NCI-H1105 (cell line): ENCODE measurements at places on chromosomes 4 and X.

DNA sequence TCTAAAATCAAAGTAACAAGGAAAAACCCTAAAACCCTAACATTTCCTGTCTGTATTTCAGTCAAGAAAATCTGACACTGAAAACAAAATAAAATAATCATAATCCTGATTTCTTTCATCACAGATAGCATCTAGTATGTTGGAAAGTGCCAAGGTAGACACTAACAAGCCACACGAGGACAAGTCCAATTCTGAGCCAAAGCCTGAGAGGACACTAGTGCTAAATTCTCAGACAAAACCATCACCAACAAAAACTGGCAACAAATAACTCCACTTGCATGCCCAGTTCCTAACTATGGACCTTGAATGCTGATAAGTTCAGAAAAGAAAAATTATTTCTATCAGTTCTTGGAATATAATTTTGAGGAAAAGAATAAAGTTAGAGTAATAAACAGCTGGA is 113.7 kb downstream of the MANBA start:
- DNase-seq, result no peak

DNA sequence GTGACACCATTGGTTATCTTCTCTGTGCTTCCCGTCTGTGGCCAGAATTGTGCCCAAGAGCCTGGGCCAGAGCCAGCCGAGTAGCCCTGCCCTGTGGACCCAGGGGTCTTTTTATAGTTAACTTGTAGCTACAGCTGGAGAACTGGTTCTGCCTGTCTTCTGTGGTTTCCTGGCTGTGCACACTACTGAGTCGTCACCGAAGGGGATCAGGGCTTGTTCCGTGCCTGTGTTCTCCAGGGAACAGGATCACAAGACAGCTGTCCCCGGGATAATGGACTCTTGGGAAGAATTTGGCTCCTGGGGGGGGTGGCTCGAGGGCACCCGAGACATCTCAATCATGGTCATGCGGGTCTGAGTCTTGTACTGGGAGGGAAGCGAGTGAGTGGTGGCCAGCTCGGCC is 22.1 kb upstream of the OPN1LW start:
- no peak for DNase-seq

GRCh38 chr4:121200795-121201472 is 36.8 kb upstream of the TNIP3 start:
- DNase-seq, result no peak

GRCh38 chr4:61579786-61580185 is 379.7 kb downstream of the ADGRL3 start:
- no peak for DNase-seq

- DNase-seq, result no peak
Observed at GRCh38 chr4:61493041-61493440, 292.9 kb downstream of the ADGRL3 start.

DNA sequence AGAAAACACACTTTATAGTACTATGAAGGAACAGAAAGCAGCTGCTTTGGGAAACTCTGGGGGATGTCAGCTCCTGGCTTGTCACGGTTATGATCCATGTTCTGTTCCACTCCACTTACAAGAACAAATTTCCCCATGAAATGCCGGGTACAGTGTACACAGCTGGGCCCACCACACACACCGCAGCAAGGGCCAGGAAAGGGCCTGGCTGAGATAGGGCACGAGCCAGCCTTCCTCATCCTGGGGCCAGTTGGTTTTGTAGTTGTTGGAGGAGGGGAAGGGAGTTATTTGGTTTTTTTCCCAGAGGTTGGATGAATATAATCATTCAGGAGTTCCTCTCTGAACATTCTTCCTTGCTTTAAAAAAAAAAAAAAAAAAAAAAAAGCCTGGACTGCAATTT is 56.8 kb downstream of the SEPSECS start:
- DNase-seq, result no peak

- no peak for DNase-seq
Observed at GRCh38 chr4:122673252-122673651, 52.4 kb upstream of the IL21 start.

DNA sequence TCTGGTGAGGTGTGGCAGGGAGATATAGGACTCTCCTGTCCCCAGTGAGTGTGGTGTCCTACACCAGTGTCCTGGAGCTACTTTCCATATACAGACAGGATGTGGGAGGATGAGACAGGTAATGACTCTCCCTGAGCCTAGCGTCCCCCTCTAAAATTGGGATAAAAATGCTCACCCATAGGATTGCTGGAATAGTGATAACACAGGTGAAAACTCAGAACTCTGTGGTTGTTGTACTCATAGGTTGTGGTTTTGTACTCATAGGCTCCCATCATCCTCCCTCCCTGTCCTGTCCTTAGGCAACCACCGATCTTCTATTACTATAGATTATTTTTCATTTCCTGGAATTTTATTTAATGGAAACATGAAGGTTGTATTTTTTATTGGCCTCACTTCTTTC is 60.7 kb upstream of the NXF3 start:
- DNase-seq, result no peak

GRCh38 chr4:80461412-80461811 is 125.9 kb downstream of the CFAP299 start:
- DNase-seq, result no peak

- peak; percentile 49 for DNase-seq
Observed at GRCh38 chrX:148763896-148764295, 263.5 kb downstream of the AFF2 start.

GRCh38 chr4:161132715-161133425 is 1030.9 kb downstream of the FSTL5 start:
- no peak for DNase-seq

DNA sequence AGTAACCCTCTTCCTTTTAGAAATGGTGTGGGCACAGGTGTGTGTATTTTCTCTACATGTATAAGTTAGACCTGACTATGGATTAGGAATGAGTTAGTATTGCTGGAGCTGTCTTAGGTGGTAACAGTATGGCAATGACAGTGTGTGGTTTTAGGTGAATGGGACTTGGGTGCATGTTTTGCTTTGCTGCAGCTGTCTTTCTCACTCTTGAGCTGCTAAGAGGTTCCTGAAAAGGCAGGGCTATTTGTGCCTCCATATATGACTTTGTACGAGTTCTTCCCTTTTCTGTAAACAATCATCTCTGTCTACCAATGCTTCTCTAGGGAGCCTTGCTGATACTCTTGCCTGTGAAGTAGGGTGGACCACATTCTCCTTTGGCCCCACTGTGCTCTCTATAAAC is 234.8 kb upstream of the HHIP start:
- DNase-seq, result no peak

DNA sequence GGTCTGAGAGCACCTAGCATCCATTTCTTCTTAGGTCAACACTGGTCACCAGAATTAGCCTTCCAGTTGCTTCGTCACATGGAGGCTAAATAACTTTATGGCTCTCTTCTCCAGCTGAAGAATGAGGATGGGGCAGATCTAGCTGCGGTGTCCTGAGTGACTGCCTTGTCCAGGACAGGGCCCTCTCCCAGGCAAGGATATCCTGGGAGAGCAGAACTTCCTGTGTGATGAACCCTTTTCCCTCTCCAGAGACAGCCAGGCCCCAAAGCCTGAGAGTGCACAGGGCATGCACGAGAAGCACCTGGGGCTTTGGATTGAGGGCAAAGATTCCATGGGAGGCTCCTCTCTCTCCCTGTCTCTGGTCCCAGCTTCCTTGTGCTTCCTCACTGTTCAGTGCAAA is 108.2 kb upstream of the MAMLD1 start:
- no peak for DNase-seq

DNA sequence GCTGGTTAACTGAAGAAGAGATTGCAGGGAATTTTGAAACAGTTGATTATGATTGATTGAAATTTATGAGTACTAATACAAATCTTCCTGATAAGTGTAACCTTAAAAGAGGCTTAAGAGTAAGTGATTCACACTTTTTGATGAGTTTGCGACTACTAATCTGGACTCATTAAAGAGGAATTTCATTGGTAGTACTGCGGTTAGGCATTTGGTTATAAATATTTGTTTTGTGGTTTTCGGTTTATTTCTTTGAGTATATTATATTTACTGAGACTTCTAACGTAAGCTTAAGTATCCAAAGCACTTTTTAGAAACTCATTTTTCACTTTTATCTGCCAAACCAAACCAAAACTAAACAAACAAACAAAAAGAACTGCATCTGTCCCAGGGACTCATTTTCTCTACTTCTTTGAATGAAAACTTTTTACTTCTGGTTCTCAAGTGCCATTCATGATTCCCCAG is 20.7 kb downstream of the SLIT2 start:
- no peak for DNase-seq

DNA sequence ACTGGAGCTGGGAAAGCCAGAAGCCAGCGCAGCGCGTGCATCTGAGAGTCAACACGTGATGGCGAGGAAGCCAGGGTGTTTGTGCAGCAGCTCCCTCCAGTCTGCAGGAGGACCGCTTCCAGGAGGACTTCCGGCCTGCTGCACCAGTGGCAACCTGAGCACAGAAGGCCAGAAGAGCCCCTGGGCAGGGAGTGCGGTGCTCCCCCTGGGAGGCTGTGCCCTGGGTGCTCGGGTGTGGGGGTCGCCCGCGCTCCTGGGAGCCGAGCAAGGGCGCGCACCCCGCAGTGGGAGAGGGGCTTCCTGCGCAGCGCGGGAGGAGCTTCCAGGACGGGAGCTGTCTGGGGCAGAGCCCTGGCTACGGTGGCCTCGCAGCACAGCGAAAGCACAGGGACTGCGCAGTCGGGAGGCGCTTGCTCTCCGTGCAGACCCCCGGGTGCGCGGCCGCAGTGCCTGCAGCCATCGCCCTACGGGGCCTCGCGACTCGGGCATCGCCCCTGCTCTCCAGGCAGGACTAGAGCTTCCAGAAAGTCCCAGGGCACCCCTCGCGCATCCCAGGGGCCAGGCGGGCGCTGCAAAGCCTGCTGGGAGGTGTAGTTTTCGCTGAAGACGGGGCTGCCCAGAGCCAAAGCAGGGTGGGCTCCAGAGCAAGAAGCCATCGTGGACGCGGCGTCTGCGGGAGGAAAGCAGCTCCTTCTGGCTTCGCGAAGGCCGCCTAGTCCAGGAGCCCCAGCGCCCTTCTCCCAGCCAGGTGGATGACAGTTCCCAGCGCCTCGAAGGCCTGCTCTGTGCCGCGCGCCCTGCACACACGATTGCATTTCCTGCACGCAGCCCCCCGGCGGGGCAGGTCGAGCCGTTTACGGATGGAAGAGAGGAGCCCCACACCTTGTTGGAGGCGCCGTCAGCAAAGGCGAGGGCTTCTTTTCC is 24.1 kb upstream of the WFS1 start:
- no peak for DNase-seq

- DNase-seq, result no peak
Observed at GRCh38 chr4:38957893-38958292, 74.3 kb downstream of the TMEM156 start.

- no peak for DNase-seq
Observed at GRCh38 chrX:29478336-29479069, 736.9 kb upstream of the MAGEB2 start.

- no peak for DNase-seq
Observed at GRCh38 chr4:69849297-69849696, 10.6 kb downstream of the SULT1E1 start.

DNA sequence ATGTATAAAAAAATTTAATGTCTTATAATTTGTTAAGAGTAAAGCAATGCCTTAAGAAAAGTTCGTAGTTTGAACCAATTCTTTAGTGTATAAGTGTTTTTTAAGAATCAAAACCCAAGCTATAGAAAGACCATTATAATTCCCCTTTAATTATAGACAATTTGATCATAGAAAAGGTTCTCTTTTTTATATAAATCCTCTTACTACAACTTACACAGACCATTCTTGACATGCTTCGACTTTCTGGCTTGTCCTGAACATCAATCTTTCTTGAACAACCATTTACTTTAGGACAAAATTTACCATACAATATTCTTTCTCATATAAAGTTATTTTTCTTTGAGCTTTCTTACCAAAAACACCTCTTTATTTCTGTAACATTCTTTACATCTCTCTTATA is 330.5 kb upstream of the SPANXN1 start:
- DNase-seq, result no peak

GRCh38 chr4:24846716-24847115 is 51.3 kb downstream of the SOD3 start:
- DNase-seq, result no peak

DNA sequence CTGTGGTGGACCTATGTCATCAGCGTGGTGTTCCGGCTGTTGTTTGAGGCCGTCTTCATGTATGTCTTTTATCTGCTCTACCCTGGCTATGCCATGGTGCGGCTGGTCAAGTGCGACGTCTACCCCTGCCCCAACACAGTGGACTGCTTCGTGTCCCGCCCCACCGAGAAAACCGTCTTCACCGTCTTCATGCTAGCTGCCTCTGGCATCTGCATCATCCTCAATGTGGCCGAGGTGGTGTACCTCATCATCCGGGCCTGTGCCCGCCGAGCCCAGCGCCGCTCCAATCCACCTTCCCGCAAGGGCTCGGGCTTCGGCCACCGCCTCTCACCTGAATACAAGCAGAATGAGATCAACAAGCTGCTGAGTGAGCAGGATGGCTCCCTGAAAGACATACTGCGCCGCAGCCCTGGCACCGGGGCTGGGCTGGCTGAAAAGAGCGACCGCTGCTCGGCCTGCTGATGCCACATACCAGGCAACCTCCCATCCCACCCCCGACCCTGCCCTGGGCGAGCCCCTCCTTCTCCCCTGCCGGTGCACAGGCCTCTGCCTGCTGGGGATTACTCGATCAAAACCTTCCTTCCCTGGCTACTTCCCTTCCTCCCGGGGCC is 1.2 kb downstream of the GJB1 start:
- no peak for DNase-seq

GRCh38 chr4:56653461-56654237 is 27.4 kb downstream of the HOPX start:
- no peak for DNase-seq

DNA sequence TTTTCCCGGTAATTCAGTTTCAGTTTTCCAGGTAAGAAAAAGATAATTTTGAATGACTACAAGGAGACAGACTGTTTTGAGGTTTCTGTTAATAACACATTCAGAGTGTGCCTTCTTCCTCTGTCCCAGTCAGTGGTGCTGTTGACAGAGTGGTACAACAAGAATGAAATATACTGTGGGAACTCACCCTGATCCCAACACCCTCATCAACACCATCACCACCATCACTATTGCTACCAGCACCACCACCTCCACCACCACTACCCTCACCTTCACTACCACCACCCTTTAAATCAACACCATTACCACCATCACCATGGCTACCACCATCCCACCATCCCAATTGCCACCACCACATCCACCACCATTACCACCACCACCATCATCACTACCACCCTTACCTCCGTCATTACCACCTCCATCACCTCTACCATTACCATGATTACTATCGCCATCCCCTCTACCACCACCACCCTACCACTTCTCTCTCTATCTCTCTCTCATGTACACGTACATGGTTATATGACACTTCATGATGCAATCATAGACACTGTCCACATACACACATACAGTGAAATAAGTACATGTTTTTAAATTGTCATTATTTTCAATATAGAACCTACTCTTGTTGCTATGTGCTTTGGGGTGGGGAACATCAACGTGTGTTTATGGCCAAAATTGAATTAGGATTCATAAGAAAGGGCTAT is 91.5 kb downstream of the MAMLD1 start:
- no peak for DNase-seq

DNA sequence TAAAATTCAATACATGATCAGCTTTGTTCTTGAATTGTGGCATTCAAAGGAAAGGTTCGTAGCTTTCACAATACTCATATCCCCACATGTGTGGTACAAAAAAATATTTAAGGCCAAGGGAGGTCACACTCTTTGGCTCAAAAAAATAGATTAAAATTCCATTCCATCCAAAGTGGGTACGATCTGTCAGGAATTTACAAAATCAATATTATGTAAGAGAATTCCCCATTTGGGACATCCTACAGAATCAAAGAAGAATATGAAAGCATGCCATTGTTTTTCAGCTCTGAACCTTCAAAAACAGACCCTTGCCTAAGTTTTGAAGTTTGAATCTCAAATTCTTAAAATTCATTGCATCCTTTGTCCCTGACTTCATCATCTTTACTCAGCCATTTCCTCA is 85.8 kb downstream of the MID1 start:
- DNase-seq, result no peak

GRCh38 chr4:94523617-94524016 is 71.9 kb downstream of the PDLIM5 start:
- no peak for DNase-seq
